Lung (tissue), 17 donors: ENCODE measurements at places on chromosomes 3 and 15.

DNA sequence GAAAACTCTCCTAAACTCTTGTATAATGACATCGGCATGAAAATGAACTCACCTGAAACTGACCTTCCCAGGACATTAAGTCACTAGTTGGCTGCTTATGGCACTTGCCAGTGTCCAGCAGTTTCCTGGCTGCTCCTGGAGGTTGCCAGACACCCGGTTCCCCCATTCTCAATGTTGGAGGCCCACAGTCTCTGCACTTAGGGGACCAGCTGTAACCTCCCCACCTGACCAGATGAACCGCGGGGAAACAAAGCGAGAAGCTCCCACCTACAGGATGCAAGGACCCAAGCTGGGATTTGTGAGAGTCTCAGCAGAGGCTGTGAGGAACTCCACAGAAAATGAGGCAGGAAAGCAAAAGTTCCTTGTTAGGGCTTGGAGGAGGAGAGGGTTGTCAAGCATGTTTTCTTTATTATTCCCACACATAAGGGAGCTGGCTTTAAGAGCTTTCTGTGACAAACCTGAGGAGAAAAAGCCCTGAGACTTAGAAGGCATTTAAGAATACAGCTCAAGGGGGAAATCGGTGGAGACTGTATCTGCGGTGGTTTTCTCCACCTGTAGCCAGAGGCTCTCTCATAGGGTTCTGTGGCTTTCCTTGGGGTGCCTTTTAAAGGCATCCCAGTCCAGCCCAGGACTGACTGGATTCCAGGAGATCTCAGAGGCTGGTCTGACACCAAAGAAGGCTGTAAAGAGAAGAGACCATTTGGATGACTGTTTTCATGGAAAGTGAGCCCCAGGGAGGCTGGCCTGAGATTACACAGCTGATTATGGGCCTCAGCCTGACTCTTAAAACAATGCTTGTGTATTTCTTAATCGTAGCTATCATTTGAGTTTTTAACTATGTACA lies 4.6 kb downstream of the TPM1 start:
- no peak for DNase-seq

GRCh38 chr3:182735672-182736071 lies 57.6 kb upstream of the ATP11B start:
- no peak for DNase-seq

- no peak for DNase-seq
Measured at GRCh38 chr3:151230646-151231045, 27.6 kb upstream of the GPR171 start.

DNA sequence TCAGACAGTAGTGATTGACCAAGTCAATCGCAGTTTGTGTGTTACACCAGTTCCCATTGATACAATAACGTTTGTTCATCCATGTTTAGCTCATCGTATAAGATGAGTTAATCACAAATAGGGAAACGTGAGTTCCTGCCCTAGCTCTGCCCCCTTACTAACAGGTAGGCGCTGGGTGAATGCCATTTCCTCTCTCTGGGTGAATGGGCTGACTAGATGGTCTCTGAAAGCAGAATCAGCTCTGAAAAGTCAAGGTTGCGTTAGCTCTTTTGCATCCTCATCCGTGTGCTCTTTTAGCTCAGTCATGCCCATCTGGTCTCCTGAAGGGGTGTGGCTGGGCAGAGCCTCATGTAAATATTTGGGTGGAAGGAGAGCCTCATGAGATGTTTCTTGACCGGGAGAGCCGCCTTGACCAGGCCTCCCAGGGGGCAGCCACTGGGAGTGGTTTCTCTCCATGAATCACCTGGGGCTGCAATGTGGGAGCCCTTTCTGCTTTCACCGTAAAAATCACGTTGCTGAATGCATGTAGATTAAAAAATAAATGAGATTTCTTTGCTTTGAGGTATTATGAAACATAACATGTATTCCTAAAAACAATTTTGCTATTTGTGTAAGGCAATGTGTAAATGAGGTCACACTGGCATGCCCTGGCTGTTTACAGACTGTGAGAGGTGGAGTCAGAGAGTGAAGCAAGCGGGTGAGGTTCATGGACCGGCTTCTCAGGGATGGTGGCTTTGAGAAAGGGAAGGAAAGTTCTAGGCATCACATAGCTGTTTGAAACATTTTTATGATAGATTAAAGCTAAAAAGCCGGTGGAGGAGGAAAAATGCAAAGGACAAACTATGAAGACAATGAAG lies 108.4 kb upstream of the RASGRP1 start:
- no peak for DNase-seq

GRCh38 chr15:52559575-52559974 lies 9.3 kb downstream of the ARPP19 start:
- DNase-seq, result no peak
